Kidney tubule cell (primary cell): ENCODE measurements at places on chromosomes 7 and 10.

DNA sequence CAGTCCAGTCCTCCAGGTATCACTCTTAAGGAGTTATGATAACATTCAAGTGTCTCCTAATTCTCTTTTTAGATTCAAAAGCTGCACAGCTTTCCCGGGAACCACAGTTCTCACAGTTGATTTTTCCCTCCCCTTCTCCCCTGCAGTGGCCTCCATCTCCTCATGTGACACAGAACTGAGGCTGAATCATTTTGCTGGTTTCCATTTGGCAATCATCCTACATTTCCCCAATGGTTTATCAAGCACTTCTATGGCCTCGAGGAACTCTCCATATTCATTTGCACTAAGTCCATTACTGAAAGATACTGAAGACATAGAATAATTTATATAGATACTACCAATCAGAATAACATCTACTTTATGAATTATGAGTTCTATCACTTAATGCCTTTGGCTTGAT is 484.9 kb downstream of the GPAM start:
- no peak for DNase-seq

GRCh38 chr10:79159141-79159651 is 90.4 kb downstream of the ZMIZ1 start:
- DNase-seq, result peak; percentile 87

- no peak for DNase-seq
Measured at GRCh38 chr10:79979976-79980687, 31.2 kb upstream of the SFTPD start.

- DNase-seq, result peak; percentile 94
Measured at GRCh38 chr10:6729071-6729774, 149.1 kb upstream of the PRKCQ start.
